ENCODE measurements at places on chromosomes 3 and 15.

GRCh38 chr3:14976317-14976716 lies 28.9 kb downstream of the NR2C2 start:
- DNase-seq = no peak

DNA sequence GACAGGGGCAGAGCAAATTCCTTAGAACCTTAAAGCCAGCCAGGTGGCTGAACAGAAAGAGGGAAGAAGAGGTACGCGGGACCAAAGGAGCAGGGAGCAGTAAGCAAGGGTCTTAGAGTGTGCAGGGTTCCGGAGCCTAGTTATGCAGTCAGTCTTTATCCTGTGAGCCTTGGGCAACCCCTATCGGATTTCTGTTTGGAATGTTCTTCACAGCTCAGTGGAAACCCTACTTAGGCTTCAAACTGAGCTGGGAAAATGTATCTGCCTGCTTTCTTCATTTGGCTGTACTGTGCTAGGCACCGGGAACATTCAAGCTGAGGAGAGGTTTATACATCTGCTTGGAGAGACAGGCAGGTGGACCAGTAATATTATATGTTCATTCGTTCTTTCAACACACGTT lies 37.1 kb downstream of the PSMD6 start:
- DNase-seq = no peak

GRCh38 chr3:115693868-115694267 lies 70.6 kb downstream of the GAP43 start:
- DNase-seq = no peak

DNA sequence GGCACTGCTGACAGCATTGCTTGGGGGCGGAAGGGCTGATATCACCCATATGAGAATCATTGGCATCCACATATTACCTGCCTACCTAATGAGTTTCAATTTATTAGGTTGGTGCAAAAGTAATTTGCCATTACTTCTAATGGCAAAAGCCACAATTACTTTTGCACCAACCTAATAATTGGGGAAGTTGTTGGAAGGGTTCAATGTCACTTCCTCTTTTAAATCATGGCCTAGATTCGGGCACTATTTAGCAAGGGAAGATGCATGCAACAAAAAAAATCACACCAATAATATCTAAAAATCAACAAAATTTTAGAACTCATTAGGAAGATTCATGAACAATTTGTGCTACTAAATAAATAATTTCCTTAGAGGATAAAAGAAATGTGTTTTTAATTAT lies 56.0 kb upstream of the AGTR1 start:
- DNase-seq = no peak

- DNase-seq = no peak
Measured at GRCh38 chr3:158790901-158791589, 10.8 kb upstream of the MFSD1 start.

DNA sequence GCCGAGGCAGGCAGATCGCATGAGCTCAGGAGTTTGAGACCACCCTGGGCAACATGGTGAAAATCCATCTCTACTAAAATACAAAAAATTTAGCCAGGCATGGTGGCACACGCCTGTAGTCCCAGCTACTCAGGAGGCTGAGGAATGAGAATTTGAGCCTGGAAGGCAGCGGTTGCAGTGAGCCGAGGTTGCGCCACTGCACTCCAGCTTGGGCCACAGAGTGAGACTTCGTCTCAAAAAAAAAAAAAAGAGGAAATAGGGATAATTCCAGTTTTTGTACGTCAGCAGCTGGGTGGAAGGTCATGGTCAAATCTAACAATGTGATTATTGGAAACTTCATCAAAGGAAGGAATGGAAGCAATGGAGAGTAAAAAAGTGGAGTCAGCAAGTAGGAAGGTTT lies 3.1 kb downstream of the CMC1 start:
- no peak for DNase-seq

- no peak for DNase-seq
Measured at GRCh38 chr3:96172917-96173316, 641.5 kb upstream of the EPHA6 start.

GRCh38 chr3:64134882-64135281 lies 90.4 kb downstream of the PRICKLE2 start:
- DNase-seq = no peak

GRCh38 chr3:72563690-72564370 lies 284.4 kb downstream of the SHQ1 start:
- DNase-seq = no peak

GRCh38 chr3:150396956-150397550 lies 11.0 kb upstream of the TSC22D2 start:
- no peak for DNase-seq

DNA sequence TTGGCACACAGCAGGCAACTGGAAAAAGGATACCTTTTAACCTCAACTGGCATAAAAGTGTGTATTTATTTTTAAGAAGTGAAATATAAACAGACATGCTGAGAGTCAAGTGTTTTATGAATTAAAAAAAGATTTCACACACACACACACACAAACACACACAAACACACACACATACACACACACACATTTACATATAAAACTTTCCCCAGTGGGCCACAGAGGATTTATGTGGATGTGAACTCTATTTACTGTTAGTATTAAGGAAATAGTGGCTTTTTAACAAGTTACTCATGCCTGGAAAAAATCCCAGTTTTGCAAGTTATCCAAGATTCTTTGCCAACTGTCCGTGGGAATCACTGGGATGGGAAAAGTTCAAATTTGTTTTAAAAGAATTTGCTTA lies 725.9 kb upstream of the NR2F2 start:
- DNase-seq = no peak

GRCh38 chr3:4986175-4986781 lies 7.0 kb downstream of the BHLHE40 start:
- DNase-seq = no peak

DNA sequence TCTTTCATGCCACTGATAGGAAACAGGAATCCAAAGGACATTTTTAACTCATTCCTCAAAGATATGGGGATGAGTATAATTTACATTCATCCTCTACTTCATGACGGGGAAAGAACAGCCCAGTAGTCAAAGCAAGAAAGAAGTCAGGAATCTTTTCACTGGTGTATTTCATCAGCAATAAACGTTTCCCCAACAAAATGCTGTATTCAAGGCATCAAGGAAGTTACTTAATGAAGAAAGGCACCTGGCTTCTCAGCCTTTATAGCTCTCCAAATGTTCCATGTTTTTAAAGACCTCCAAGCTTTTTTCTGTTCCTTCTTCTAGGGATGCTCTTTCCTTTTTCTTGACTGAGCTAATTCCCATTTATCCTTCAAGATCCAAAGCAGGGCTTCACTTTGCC lies 221.5 kb upstream of the ICE2 start:
- DNase-seq = no peak

DNA sequence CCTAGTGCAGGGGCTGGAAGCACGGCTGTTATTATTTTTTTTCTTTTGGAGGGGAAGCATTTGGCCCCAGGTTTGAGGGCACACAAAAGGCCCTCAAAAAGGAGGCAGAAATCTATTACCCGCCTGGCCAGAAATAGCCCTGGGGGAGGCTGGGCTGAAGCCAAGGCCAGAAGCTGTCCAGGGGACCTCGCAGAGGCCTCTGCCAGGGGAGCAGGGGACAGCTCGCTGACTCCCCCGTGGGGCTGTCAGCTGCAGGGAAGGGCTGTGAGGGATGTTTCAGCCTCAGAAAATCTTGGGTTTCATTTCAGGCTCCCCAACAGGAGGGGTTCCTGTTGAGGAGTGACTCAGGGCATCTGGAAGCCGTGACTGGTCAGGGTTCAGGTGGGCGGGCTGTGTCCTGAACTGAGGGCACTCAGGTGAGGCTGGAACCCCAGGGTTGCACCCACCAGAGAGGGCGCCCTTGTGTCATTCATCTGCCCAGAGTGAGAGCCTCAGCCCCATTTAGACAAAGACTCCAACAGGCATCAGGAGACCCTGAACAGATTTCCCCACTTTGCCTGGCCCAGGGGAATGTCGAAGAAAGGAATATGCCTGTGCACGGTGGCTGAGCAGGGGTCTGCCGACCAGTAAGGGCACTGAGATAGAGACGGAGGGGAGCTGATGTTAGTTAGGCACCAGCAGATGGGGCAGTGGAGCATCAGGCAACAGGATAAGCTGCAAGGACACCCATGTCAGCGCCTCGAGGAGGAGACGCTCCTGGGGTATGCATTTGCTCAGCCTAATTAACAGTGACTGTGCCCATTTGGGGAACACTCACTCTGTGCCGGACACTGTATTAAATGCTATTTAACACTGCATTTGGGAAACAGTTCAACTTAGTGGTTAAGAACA lies 43.5 kb upstream of the SLC6A11 start:
- peak; percentile 87 for DNase-seq

- DNase-seq = peak; percentile 33
Measured at GRCh38 chr3:88189361-88189810, 39.6 kb downstream of the C3orf38 start.

GRCh38 chr15:66042624-66043023 lies 173.3 kb downstream of the RAB11A start:
- no peak for DNase-seq

GRCh38 chr3:10389995-10390394 lies 69.1 kb upstream of the SEC13 start:
- no peak for DNase-seq

DNA sequence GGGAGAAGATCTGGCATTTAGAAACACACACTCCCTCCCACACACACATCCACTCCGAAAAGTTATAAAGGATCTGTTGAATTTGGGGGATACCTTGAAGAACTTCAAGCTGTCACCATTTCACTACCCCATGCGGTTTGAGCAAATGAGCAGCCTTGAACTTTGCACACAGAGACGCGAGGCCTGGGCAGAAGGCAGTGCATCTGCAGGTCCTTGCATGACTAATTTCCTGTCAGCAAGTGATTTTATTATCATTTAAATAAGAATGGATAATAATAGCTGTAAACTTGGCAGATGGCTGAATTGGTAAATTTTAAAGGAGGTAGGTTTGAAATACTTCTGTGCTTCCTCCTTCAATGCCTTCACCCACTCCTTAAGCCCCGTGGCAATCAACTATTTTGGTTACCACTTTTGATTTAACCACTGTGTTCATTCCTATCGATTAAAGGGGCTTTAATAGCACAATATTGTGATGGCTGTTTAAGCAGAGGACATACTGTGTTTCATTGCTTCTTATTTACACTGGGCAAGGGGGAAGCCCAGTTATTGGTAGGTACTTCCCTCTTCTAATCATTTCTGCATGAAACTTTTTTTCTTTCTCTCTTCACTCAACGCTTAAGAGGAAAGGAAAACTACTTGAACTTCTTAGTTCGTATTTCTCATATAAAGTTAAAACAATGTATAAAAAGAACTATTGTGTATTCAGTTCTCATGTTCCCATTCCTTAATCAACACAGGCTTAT lies 108.1 kb downstream of the ROBO2 start:
- DNase-seq = no peak

DNA sequence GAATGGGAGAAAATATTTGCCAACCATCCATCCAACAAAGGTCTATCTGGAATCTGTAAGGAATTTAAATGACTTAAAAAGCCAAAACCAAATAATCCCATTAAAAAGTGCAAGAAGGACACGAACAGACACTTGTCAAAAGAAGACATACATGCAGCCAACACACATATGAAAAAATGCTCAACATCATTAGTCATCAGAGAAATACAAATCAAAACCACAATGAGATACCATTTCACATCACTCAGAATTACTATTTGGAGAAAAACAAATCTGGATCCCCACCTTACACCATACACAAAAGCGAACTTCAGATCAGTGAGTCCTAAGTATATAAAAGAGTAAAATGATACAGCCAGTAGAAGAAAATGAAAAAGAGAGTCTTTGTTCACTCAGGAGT lies 58.6 kb upstream of the MNS1 start:
- DNase-seq = no peak

- DNase-seq = no peak
Measured at GRCh38 chr3:35500641-35501350, 138.5 kb upstream of the ARPP21 start.

- no peak for DNase-seq
Measured at GRCh38 chr15:67097930-67098740, 32.7 kb downstream of the SMAD3 start.

- DNase-seq = no peak
Measured at GRCh38 chr15:99006904-99007495, 592 bp downstream of the PGPEP1L start.

- DNase-seq = no peak
Measured at GRCh38 chr3:108346301-108347227, 50.2 kb downstream of the HHLA2 start.

DNA sequence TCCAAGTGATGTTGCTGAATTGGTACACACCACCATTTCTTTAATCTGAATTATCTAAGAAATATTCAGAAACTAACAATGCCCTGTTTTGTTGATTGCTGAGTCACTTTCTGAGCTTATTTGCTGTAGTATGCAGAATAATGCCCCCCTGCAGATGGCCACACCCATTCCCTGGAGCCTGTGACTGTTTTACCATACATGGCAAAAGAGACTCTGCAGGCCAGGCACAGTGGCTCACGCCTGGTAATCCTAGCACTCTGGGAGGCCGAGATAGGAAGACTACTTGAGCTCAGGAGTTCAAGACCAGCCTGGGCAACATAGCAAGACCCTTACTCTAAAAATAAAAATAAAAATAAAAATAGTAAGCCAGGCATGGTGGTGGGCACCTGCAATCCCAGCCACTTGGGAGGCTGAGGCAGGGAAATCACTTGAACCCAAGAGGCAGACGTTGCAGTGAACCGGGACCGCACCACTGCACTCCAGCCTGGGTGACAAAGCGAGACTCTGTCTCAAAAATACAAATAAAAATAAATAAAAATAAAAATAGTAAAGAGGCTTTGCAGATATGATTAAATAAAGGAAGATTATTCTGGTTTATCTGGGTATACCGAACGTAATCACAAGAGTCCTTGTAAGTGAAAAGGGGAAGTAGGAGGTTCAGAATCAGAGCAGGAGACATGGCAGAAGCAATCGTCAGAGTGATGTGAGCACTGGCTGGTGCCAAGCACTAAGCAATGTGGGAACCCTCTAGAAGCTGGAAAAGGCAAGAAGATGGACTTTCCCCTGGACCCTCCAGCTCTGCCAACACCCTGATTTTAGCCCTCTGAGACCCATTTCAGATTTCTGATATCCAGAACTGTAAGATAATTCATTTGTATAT lies 19.0 kb downstream of the PCYT1A start:
- no peak for DNase-seq

DNA sequence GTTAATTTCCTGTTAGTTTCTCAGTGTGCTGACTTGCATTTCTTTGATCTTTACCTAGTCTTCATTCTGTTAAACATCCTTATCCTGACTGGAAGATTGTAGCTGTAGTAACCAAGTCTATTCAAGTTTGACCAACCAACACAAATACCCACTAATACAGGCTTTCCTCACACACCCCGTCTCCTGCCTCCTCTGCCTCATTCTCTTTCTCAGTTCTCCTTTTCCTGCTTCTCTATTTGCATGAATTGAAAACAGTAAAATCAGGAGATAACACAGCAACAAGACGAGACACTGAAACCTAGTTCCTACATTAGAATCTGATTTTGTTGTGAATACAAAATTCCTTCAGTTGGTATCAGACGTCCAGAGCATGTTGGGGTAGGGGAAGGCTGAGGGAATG lies 116.9 kb upstream of the ARPP21 start:
- DNase-seq = no peak

- no peak for DNase-seq
Measured at GRCh38 chr3:16456784-16457415, 56.6 kb downstream of the RFTN1 start.

GRCh38 chr3:128623762-128624176 lies 26.8 kb downstream of the RPN1 start:
- DNase-seq = no peak

- no peak for DNase-seq
Measured at GRCh38 chr3:4880850-4881249, 98.4 kb upstream of the BHLHE40 start.

Measured in HuH-7 (cell line).